ENCODE measurements at places on chromosomes 2 and 18.

GRCh38 chr2:162480067-162480466 is 136.1 kb downstream of the GCA start:
- DNase-seq = no peak

- no peak for DNase-seq
These were observed 452 bp downstream of the RAPH1 start for GRCh38 chr2:203534621-203535077.

DNA sequence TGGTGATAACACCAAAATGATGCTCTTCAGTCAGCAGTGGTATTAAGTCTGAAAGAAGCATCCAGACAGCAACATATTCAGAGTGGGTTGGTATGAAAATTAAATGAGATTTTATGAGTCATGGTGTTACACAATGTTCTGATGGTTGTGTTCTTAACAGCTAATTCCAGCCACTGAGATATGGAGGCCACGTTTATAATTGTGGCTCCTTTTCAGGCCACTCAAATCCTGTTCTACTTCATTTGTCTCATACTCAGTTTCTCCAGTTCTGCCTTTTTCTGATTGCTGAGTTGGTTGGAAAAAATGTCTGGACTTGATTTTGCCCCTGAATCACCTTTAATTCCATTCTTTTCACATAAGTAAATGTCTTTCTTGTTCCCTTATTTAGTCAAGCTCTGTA is 162.7 kb upstream of the COL3A1 start:
- DNase-seq = no peak

DNA sequence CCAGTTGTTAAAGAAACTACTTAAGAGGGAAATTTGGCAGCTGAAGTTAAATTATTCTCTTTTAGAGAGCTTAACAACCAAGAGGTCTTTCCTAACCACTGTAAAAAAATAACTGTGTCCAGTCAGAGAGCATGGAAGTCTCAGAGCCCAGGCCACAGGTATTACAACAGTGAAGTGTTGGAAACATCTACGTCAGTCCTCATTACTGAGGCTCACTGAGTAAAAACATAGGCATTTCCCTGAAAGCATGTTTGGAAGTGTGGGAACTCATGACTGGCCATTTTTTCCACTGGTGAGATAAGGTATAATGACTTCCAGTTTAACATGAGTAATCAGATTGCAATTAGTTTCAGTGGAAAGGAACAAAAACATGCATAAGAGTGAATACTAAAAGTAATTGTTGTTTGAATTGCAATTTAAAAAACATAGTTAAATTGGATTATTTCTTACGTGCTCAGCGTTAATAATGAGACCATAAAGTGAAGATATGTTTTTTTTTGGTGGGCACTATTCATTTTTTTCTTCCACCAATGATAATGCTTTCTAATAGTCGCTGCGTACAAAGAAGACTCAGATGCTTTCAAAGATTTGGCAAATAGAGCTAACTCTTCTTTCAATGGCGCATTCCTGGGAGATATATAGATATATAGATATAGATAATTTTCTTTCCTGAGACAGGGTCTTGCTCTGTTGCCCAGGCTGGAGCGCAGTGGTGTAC is 60.8 kb downstream of the EFEMP1 start:
- peak; percentile 26 for DNase-seq

DNA sequence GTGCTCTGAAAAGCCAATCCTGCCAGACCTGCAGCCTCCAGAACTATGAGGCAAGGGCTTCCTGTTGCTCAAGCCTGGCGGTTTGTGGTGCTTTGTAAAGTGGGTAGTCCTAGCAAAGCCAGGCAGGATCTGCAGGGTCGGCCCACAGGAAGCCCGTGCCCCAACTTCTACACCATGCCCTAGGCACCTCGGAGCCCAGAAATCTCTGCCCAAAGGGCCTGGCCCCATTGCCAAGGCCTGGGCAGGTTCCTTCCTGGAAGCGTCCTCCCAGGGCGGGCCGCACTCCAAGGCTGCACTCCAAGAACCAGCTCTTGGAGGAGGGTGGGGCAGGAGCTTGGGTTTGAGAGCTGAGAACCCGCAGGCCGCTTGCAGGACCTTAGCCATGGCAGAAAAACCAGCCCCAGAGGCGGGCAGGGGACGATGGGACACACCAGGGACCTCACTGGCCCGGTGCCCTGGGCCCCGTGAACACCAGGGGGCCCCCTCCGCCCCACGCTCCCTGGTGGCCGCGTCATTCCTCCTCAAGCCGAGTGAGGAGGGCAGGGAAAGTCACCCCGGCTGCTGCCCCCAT is 37.2 kb upstream of the ID2 start:
- no peak for DNase-seq

GRCh38 chr2:125961739-125962138 is 694.2 kb upstream of the GYPC start:
- DNase-seq = no peak

Data from GOT3 (cell line).